Activated CD4-positive, alpha-beta T cell treated with anti-CD3 and anti-CD28 coated beads for 1 hour (primary cell): ENCODE measurements at places on chromosomes 12 and 14.

- DNase-seq, result no peak
Observed at GRCh38 chr14:22252686-22253085, 336.3 kb downstream of the DAD1 start.

DNA sequence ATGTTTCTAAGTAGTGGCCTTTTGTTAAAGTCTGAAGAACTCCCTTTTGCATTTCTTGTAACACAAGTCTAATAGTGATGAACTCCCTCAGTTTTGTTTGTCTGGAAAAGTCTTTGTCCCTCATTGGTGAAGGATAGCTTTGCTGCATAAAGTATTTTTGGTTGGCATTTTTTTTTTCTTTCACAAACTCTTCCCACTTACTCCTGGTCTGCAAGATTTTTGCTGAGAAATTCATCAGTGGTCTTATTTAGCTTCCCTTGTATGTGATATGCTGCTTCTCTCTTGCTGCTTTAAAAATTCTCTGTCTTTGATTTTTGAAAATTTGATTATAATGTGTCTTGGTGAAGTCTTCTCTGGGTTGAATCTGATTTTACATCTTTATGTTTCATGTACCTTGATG, 22.7 kb downstream of the TRMT5 start:
- no peak for DNase-seq

GRCh38 chr12:132861558-132861957, 25.8 kb downstream of the CHFR start:
- DNase-seq, result no peak

- DNase-seq, result no peak
Observed at GRCh38 chr14:39034481-39035296, 68.3 kb downstream of the SEC23A start.

DNA sequence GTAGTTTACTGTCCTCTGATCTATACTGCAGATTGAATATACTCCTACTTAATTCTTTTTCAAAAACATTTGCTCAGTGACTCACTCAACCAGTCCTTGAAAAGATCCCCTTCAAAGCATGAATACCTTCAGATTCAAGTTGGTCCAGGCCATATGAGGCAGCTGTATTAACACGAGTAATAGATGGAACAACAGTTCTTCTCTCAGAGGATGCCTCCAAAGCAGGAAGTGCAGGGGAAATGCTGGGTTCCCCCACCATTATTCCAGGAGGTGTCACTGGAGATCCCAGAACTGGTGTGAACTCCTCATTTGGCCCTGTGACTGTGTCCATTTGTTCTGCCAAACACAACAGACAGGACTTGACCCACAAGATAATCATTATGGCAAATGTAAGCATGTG, 20.6 kb downstream of the ARMH4 start:
- no peak for DNase-seq

GRCh38 chr12:128852026-128852698, 1.1 kb upstream of the GLT1D1 start:
- DNase-seq, result no peak

DNA sequence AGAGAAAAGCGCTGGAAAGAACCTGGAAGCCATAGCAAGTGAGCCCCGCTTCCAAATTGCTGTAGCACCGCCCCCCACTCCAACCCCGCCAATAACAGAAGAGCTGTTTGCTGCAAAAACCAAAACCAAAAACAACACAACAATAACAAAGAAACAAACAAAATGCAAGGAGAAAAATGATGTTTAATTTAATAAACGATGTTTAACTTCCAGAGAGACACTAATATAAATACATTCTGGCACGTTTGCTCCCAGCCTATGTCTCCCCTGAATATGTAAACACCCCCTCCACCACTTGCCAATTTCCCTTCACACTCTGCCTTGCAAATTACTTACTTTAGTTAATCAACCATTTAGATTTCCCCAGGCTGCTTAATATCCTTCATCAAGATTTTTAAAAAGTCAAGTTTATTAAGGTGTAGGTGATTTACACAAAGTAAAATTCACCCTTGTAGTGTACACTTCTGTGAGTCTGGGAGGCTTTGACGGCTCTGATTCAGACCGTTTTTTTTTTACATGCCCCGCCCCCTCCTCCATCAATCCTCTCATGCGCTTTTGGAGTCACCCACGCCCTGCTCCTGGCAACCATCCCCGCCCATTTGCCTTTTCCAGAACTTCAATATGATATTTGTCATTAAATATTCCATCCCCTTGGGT, 482 bp upstream of the IFI27L2 start:
- no peak for DNase-seq

DNA sequence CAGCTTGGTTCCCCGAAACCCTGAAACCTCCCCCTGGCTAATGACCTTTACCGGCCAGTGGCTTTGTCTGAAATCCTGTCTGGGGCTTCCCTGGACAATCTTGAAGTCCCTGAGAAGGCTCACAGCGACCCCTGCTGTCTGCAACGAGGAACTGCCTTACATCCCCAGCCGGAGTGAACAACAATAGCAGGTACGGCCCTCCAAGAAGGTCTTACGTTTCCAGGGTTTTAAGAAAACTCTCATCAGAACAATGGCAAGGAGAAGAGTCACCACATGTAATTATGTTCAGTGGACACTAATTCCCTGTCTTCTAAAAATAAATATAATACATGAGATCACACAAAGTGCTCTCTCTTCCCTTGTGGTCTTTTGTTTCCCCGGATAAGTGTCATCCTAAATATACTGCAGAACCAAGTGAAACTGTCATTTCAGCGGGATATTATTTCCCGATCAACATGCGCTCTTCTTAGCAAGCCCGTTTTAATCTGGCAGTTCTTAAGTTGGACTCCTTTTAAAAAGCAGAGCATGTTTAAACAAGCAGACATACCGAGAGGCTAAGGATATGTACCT, 53.3 kb downstream of the RBM19 start:
- DNase-seq, result peak; percentile 13

- peak; percentile 10 for DNase-seq
Observed at GRCh38 chr14:75230140-75230792, 48.4 kb upstream of the FOS start.

DNA sequence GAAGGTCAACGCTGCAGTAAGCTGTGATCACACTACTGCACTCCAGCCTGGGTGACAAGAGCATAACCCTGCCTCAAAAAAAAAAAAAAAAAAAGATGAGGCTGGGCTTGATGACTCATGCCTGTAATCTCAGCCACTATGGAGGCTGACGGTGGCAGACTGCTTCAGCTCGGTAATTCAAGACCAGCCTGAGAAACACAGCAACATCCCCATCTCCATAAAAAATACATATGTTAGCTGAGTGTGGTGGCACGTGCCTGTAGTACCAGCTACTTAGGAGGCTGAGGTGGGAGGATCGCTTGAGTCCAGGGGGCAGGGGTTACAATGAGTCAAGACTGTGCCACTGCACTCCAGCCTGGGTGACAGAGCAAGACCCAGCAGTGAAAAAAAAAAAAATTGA, 50.4 kb downstream of the GXYLT1 start:
- no peak for DNase-seq

- no peak for DNase-seq
Observed at GRCh38 chr12:40752011-40752410, 59.8 kb downstream of the CNTN1 start.

GRCh38 chr12:119727600-119728443, 59.9 kb downstream of the PRKAB1 start:
- no peak for DNase-seq

- DNase-seq, result no peak
Observed at GRCh38 chr12:111775205-111776193, 8.8 kb downstream of the ALDH2 start.

DNA sequence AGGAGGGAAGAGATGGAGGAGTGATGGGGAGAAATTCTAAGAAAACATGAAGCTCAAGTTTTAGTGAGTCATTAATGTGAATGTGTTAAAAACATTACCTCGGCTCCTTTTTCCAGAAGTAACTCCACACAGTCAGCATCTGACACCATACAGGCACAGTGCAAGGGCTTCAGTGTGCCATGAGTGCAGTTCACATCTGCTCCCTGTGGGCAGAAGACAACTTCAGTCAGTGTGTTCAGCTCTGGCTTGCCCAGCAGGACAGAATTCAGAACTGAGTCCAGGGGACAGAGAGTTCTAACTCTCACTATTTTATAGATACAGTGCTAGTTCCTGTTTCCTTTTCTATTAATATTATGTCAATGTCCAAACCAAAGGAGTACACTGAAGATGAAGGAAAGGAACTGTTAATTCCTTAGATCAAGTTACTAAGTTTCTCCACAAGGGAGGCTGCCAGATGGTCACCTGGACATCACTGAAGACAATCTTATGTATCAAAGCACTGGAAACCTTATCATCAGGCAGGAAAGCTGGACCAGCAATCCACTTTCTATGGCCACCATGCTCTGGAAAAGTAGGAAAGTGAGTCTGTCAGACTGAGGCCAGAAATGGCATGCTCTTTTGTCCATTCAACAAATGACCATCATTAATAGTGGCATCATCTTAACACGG, 6.1 kb downstream of the ASB8 start:
- DNase-seq, result no peak

GRCh38 chr12:45336331-45336730, 120.4 kb downstream of the ANO6 start:
- no peak for DNase-seq

DNA sequence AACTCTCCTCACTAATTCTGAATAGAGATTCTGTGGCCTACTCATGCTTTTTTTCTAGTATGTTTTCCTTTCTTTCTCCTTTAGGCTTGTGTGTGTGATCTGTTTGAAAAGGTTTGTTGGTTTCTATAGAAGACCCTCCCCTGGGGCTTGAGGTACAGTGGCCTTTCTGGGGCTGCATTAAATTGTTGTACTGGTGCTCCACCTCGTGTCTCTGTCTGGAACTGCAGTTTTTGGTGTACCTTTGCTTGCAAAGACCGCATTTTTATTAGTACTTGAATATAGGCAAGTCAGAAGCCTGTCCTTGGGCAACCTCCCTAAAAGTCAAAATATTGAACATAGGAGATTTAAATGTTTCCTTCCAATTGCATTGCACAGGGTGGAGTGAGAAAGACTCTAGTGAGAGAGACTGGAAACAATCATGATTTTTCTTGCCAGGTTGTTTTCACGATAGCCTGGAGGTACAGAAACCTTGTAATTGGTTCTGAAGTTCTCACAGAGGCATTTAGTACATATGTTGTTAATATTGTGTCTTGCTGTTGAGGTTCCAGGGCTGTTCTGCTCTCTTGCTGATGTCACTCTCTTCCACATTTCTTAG, 39.0 kb downstream of the SLCO1B1 start:
- DNase-seq, result no peak

DNA sequence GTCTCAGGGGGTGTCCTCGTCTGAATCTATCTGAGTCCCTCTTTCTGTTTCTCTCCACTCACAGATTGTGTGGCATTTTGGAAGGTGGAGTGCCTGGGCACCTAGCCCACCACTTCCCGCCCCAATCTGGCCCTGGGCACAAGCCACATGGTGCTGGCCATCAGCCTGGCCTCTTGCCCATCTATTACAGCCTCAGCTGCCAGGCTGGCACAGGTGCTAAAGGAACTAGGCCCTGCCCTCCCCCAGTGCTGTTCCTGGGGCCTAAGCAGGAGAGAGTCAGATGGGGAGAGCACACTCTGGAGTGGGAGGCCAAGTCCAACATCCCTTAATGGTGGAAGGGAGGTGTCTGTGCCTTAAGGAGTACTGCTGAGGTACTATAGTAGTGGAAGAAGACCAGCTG, 8.3 kb upstream of the CALCOCO1 start:
- DNase-seq, result no peak

DNA sequence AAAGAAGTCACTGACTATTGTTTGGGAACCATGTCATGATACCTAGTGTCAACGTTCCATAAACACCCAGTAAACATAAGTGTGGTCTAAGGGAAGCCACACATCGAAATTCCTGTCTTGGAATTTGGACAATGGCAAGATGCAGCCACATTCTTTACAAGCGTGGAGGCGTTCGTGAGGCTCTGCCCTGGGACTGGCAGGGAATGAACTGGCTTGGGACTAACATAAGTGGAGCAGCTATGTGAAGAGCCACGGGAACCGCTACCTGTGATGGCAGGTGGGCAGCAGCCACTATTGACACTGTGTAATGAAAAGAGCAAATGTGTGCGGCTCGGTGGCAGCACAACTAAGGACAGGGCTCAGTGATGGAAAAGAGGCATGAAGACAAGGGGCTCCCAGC, 10.0 kb upstream of the NRIP2 start:
- no peak for DNase-seq

DNA sequence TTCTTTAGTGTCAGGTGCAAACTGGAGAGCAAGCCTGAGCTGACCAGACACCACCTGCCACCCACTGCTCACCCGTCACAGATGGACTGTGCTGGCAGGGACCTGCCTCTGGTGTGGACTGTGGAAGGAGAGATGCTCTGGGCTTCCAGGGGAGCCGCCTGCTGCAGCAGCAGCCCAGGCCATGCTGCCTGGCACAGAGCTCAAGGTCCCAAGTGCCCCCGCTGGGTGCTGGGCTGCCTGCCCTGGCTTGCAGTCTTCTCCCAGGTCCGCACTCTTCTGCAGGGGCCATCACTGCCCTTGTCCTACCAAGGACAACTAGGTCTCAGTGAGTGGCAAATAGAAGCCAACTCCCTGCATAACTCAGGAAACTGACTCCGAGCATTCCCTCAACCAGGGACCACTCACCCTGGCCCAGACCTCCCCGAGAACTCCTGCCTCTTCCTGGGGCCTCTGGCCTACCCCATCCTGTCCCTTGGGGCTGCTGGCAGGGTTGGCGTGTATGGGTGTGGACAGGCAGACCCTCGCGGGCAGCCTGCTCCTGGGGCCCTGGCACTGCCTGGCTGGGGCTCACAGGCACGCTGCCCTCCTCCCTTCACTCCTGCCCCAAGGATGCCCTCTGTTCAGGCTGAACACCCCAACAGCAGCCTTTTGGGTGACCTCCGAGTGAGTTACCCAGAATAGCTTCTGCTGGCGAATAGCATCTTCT, 9.3 kb downstream of the AMN start:
- no peak for DNase-seq

DNA sequence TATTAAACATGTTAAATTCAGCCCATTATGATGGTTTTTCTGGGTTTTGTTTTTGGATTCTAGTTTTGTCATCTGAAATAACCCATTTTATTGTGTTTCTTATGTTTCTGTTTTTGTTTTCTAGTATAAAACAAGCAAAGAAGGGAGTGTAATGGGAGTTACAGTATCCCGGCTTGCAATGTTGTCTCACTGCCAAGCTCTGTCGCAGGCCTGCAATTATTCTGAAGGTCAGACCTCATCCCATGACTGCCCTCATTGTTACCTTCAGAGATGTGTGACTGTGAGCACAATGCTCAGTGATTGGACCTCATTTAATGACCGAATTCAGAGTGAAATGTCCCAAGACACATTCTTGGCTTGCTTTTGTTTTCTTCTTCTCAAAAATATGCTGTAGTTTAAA, 73.0 kb upstream of the ATF1 start:
- no peak for DNase-seq

DNA sequence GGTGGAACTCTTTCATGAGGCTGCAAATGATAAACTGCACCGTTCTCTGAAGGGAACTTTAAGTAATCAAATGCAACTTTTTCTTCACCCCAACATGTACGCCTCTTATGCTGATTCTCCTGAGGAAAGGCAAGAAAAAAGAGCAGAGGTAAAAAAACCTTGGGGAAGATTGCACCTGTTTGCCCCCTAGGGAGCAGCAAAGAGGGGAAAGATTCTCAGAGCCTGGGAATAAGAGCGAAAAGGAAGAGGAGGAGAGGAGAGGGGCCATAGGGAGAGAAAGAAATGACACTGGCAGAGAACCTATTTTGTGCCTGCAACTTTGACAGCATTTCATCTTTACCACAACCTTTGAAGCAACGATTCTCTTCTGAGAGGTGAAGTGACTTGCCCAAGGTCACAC, 254.6 kb downstream of the KSR2 start:
- DNase-seq, result no peak
